NCI-H1048 (cell line): ENCODE measurements at places on chromosomes 16 and 17.
A peak's percentile ranks its signal among the peaks of the same experiment; 100 is the strongest.

- DNase-seq, result no peak
Measured at GRCh38 chr17:64679710-64680216, 17.7 kb upstream of the SMURF2 start.

DNA sequence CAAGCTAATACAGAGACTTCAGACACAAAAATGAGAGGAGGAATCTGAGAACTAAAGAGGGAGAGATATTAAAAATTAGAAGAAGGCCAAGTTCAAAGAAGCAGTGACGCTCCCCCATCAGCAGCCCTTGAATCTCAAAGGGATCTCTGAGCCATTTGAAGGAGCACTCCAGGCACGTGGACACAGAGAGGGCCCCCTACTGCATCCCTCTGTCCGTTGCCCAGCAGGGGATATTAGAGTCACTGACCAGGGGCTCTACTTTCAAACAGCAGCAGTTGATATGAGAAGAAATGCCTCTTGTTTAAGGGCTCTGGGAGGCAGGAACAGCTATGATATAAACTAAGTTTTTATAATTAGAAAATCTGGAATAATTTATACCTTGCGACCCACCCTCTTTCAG, 479.0 kb upstream of the SALL1 start:
- DNase-seq, result no peak

DNA sequence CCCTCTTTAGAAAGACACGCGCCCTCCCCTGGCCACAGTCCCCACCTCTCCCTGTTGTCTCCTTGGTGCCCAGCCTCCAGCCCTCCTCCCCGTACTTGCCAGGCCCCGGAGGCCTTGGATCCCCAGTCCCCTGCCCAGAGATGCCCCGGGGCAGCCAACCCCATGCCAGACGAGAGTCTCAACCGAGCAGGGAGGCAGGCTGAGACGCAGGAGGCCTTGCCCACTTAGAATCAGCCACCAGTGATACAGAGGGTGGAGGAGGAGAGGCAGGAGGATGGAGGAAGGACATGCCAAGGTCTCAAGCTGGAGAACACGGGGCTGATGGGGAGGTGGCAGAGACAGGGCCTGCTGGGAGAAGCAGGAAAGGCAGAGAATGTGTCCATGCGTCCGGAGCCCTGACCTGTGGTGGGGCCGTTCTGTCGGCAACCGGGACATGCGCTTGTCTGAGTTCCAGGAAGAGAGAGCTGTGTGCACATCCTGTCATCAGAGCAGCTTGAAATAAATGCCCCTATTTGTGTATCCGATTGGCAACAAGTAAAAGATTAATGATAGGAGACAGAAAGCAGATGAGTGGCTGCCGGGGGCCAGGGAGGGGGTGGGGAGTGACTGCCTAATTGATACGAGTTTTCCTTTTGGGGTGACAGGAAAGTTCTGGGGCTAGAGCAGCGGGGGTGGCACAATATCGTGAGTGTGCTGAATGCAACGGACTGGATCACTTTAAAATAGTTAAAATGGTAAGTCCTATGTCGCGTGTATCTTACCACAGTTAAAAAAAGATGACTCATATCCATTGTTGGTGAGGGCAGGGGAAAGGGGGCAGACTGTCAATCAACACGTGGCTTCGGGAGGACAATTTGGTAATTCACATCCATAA, 44.7 kb upstream of the MEAK7 start:
- DNase-seq, result no peak

DNA sequence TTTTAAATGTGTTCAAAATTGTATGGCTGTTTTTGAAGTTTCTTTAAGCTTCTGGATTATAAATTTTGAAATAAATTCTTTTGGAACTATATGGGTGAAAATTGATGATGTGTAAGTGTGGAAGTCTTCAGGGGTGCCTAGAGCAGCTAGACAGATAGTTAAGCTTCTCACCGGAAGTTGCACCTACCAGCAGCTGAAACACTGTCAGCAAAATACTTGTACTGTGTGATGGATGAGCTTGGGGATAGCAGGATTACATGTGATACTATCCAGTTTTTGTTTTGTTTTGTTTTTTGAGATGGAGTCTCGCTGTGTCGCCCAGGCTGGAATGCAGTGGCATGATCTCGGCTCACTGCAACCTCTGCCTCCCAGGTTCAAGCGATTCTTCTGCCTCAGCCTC, 19.7 kb downstream of the RBL2 start:
- DNase-seq, result no peak

DNA sequence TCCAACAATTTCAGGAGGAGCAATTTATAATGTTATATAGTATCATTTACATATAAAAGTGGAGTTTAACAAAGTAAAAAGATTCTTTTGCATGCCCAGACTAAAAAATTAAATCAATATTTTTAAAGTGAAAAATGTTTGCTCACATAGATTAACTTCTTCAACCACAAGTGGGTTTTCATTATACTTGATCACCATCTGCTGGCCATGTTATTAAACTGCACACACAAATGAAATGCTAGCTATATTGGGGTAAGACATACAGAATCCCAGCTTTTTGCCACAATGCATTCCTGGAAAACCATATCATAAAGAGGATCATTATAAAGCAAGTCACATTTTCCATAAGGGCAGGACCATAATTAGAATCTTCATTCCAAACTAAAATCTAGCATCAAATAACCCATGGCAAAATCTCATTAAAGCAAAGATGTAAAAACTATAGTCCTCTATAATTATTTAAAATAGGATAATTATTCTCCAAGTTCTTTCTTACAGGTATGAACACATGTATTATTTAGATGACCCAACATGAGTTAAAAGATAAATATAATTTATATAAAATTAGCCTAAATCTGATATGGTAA, 26.3 kb downstream of the CEP112 start:
- peak; percentile 19 for DNase-seq

GRCh38 chr17:59893676-59894100, 767 bp downstream of the RPS6KB1 start:
- no peak for DNase-seq

- no peak for DNase-seq
Measured at GRCh38 chr17:69500911-69501429, 86.5 kb downstream of the MAP2K6 start.

GRCh38 chr17:73011016-73011486, 81.4 kb downstream of the SLC39A11 start:
- DNase-seq, result no peak

DNA sequence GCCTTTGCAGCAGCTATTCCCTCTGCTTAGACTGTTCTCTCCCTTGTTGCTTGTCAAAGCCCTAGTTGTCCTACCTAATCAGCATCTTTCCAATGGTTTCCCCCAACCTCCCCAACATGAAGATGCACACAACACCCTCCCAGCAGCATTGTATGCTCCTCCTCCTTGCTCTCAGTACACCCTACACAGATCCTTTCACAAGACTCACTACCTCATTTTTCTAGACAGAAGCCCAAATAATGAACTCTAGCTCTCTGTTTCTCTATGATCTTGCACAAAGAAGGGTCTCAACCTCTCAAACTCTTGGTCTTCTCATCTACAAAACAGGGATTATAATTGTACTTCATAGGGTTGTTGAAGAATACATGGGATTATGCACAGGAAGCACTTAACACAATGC, 19.4 kb downstream of the PSME3IP1 start:
- DNase-seq, result no peak

GRCh38 chr16:681746-682427, 1.7 kb downstream of the STUB1 start:
- no peak for DNase-seq

DNA sequence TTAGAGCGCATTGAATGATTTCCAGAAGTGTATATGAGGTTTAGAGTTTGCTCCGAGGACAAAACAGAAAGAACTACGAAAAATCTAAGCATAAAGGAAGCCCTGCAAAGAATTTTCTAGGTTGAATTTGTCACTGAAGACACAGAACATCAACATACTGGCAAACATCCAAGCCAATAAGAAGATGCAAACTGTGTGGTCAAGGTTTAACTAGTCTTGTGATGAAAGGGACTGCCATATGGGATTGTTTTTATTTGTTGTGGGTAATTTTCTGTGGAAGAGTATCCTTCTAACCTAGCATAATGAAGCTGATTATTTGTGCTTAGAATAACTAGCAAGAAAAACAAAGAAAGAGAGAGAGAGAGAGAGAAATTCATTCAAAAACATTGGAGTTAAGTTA, 492.0 kb upstream of the ERCC4 start:
- DNase-seq, result no peak

GRCh38 chr16:46830417-46830901, 521 bp downstream of the C16orf87 start:
- no peak for DNase-seq

- DNase-seq, result no peak
Measured at GRCh38 chr17:4004517-4005295, 40.5 kb upstream of the ATP2A3 start.

GRCh38 chr16:49463529-49463928, 89.9 kb downstream of the C16orf78 start:
- no peak for DNase-seq

DNA sequence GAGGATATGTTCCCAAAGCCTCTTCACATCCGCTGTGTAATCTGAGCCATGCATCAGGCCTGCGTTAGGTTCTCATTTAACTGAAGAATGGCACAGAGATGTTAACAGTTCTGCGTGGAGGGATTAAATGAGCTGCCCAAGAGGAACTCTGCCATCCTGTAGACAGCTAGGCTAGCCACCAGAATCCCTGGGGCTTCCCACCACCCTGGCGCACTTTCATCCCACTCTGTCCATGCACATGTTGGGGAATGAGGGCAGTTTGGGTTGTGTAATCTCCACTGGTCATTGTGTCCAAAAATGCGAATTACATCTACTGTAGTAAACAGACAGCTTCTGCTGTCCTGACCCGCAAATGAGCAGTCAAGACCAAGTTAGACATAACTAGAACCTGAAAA, 1.0 kb upstream of the GLG1 start:
- no peak for DNase-seq

GRCh38 chr16:54447576-54448440, 161.2 kb upstream of the IRX3 start:
- no peak for DNase-seq

DNA sequence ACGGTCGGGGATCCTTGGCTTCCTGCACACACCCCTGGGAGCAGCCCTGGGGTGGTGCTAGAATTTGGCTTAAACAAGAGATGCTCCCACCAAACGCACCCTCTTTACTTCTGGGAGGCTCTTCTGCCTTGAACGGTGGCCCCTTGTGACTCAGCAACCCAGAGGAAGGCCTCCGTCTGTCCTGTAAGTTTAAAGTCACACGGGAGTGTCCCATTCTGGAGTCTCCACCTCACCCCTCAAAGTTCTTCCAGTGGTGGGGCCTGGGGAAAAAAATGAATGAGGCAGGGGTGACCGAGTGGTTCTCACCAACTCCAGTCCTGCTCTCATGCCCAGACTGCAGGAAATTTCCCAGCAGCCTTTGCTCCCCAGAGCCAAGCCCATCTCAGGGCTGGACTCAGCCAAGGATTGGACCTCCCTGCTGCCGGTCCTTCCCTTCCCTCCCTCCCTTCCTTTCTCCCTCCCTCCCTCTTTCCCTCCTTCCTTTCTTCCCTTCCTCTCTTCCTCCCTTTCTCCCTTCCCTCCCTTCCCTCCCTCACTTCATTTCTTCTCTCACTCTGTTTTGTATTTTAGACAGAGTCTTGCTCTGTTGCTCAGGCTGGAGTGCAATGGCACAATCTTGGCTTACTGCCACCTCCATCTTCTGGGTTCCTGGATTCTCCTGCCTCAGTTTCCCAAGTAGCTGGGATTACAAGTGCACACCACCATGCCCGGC, 11.4 kb downstream of the ITGAD start:
- no peak for DNase-seq

- DNase-seq, result no peak
Measured at GRCh38 chr17:18224387-18225120, 881 bp upstream of the LLGL1 start.

DNA sequence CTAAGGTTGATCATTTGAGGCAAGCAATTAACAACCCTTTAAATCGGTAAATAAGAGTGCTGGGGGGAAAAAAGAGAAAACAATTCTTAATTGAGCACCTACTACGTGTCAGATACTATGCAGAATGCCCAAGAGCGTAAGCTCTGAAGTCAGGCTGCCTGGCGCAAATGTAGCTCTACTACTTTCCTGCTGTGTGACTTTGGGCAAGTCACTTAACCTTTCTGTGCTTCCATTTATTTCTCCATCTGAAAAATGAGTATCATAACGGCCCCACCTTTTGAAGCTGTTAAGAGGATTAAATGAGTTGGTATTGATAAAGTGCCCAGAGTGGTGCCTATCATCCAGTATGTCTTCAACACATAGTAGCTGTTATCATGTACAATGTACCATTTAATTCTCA, 102.0 kb downstream of the CACNG3 start:
- no peak for DNase-seq

DNA sequence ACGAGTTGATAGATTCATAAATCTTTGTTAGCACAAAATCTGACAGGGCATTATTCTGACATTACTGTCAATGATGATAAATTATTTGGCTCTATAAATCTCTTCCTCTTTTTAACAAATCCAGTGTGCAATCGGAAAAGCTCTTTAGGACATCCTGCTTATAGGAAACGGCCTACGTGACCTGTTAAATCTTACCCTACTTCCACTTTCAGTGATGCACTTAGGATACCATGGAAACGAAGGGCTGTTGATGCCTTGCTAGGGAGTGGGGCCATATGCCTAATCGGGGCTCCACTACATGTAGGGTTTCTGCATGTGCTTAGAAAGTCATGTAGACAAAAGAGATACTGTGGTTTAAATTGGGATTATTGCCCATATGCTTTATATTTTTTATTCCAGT, 27.2 kb downstream of the ZNF594 start:
- DNase-seq, result no peak

DNA sequence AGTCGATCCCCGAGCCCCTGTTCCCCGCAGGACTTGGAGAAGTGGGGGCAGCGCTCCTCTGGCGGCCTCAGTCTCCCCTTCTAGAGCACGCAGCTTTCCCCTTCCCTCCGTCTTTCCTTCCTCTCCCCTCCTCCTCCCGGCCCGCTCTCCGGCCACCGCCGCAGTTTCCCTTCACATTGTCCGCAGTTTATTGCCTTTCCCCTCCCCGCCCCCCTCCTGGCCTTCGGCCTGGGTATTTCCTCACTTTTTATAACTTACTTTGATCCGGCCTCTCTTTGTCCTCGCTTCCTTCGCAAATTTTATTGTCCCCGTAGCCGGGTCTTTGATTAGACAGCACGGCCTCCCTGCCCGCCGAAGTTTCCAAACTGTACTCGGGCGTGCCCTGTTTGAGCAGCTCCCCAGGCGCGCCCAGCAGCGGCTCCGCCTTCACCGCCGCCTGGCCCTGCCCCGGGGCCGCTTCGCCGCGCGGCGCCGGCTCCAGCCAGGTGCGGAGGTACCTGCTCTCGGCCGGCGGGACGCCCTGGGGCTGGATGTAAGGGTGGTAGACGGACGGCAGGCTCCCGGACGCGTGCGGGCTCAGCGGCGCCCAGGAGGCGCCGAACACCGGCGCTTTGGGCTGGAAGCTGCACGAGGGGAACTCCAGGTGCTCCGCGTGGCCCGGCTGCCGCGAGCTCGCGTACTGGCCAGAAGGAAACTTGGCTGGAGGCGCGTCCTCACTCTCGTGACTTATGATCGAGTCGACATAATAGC, 488 bp downstream of the HOXB9 start:
- no peak for DNase-seq

GRCh38 chr16:9489835-9490467, 398.5 kb downstream of the HAPSTR1 start:
- DNase-seq, result no peak

- DNase-seq, result peak; percentile 30
Measured at GRCh38 chr16:4936991-4937781, at the start of gene PPL. TSS of gene PPL (minus strand) at chr16:4937148. CDS start at chr16:4937045, 103 bp downstream.

- DNase-seq, result no peak
Measured at GRCh38 chr17:78341559-78342448, 18.1 kb downstream of the SOCS3 start.
